ENCODE measurements at places on chromosomes 2 and 18.

DNA sequence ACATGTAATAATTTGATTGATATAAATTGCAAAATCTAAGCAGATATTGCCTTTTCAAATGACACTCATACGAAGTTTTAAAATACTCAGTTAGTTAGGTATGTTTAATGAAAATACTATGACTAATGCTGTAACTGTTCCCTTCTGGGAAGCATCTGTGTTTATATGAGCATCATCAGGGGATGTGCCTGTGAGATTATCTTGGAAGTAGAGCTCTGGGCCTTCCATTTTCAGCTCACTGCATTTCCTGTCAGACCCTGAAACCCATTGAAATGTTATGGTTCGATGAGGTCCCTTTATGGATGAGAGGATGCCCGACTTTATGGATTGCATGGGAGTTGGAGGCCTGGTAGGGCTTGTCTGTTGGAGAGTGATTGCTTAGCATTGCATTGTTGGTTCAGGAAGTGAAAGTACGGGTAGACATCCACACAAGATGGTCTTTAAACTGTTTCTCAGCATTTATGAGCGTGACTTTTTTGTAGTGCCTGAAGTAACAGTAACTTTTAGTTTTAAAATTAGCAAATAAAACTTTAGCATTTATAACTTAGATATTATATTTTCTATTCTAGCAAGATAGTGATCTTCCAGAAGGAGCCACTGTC lies 28.7 kb downstream of the ELP2 start:
- DNase-seq, result no peak

DNA sequence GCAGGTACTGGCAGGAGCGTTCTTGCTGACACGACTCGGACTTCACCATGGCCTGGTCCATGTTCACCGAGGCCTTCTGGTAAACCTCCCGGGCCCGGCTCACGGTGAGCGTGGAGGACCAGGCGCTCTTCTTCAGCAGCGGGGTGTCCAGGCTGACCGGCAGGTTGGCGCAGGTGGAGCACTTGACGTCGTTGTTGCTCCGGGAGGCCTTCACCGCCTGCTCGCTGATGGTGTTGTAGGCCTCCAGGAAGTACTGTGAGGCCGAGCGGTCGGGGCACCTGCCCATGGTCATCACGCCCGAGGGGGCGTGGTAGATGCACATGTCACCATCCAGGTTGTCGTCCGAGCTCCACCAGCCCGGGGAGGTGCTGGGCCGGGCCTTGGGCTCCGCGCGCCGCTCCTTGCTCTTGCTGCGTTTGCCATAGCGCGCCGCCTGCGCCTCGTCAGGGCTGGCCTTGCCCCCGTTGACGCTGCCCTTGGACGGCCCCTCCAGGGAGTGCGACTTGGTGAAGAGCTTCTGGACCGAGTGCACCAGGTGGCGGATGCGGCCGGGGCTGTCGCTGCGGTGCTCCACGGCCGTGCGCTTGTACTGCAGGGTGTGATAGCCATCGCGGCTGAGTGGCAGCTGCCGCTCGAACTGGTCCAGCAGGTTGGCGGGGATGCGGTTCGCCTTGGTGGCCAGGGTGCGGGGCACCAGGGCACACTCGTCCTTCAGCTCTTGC lies 429.3 kb downstream of the TGIF1 start:
- no peak for DNase-seq

GRCh38 chr2:95526360-95527341 lies 42.1 kb upstream of the TRIM43B start:
- DNase-seq, result no peak

DNA sequence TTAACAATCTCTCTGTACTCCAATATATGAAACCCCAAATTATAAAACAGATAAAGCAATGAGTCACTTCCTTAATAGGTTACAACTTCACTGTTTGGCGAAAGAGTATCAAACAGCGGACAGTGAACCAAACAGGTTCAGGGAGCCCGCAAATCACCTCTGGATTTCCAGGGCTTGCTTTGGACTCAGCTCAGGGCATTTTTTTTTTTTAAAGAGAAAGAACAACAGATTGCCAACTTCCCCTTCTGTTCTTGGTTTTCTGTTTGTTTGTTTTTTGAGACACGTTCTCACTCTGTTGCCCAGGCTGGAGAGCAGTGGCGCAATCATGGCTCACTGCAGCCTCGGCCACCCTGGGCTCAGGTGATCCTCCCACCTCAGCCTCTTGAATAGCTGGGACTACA lies 52.7 kb downstream of the ABCB11 start:
- DNase-seq, result no peak

DNA sequence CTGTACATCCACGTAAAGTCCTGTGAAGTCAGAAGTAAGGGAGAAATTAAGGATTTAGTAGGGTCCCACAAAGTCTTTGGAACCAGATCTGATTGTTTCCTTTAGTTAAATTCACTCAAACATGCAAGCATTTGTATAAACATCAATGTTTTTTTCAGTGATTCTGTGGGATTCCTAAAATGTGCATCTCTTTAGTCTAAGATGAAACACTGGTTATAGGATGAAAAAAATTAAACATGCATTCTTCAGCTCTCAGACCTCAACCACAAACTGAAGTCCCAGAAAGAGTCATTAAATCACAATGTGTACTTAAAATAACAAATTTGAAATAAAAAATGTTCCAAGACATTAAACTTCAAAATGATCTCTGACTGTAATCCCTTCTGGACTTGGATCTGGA lies 76.5 kb upstream of the APCDD1 start:
- no peak for DNase-seq

DNA sequence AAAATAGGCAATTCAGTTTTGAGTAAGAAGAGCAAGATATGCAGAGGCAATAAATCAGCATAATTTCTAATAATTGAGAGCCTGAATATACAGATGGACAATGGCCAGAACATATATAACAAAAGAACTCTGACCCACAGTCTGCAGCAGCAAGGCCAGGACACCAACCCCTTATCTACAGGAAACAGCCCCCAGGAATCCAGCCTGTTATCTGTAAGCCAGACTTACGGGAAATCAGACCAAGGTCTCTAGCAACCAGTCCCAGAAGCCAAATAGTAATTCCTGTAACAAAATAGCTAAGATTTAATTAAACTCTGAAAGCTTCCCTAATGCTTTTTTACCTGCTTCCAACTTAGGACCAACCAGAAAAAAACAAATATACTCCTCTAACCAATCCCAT lies 434.5 kb upstream of the GYPC start:
- no peak for DNase-seq

GRCh38 chr2:64975232-64975821 lies 13.9 kb upstream of the SLC1A4 start:
- DNase-seq, result no peak

DNA sequence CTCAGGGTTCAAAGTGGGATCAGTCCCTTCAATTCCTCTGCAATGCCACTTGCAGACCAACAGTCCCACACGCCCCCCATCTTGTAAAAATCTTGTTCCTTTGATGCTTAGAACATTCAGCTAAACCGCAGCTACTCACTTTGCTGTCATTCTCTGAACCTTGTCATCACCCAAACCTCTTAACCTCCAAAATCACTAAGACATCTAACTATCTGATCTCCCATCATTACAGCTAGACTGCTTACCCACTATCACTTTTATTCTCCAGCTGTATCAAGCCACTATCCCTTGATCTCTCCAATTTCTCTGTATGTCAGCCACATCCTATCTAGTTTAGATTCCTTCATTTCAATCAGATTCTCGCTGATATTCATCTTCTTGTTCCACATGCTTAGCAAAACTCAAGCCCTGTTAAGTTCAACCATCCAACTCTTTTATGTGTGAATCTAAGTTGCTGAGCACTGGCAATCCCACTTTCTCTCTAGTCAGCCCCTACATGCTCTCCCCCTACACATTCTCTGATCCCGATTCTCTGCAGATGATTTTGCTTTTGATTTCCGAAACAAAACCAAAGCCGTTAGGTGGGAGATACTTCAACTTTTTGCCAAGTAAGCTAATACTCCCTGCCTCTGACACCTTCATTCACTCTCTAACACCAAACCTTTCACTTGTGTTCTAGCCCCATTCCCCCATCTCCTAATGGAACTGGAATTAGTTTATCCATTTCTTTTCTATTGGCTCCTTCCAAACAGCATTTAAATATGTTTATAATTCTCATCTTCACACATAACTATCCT lies 4.6 kb downstream of the GTF3C2 start:
- no peak for DNase-seq

DNA sequence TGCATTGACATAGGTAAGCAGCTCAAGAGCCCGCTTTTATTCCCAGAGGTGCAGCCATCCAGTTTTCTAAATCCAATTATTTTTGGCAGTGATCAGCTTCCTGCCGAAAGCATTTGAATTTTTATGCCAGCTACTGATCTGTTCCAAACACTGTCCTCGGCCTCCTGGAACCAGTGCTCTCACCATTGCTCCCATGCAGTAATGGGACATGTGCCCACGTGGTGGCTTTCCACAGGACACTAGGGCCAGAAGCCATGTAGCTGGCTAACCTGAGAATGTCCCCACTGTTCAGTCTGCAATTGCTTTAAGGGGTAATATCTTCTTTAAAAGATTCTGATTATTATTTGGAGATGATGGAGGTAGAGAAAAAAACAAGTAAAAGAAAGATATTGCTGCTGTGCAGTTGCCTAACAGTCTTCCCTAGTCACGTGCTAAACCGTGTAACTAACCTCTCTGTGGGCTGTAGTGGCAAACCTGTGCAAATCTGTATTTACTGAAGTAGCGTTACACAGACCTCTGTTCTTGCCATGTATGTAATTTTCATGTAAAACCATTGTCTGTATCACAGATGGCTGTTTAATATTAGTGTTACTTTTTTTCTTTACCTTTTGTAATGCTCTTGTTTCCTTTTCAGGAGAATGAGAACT lies 13.0 kb downstream of the GRHL1 start:
- no peak for DNase-seq

DNA sequence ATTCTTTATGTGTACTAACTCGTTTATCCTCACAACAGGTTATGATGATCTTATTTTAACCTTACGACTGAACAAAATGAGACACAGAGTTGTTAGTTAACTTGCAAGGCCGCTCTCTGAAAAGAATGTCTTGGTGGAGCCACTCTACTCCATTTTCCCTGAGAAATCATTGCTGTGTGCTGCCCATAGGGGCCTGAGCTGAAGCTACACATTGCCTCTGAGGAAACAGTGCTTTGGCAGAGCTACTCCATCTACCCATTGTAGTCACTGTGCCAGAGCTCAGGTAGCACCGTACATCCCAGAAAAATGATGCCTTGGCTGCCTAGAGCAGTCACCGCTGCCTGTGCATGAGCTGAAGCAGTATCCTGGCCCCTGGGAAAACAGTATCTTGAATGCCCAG lies 61.6 kb downstream of the GULP1 start:
- no peak for DNase-seq

GRCh38 chr2:176496761-176497160 lies 227.5 kb downstream of the MTX2 start:
- no peak for DNase-seq

DNA sequence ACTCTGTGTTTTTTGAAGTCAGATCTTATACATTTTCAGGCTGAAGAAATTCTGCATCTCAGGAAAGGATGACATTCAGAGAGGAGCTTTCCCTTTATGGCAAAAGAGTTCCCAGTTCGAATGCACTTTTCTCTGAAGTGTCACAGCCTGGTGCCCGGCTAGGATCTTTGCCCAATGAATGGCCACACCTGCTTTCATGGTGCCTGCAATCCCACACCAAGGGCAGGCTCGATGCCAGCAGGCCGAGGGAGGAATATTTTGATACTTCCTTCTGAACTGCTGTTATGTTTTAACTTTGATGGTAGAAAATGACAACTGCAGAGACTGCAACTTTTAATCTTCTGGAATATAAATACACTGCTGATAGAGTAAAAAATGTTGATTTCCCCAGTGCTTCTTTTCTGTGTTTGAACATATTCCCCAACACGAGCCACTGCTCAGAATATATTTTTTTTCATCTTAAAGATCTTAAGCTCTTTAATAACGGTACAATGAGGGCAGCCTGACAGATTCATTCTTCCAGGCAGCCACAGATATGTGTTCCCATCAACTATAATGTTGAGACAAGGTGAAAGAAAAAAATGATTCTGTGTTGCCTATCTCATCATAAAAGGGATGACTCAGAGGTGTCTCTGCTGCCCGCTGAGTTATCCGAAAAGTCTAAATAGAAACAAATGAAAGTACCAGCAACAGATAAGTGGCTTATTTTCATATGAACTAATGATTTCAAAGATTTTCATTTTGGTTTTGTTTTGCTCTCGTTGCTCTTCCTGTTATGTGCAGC lies 848.5 kb downstream of the DCDC2C start:
- DNase-seq, result no peak

- no peak for DNase-seq
These were observed 124.6 kb downstream of the ZNF532 start for GRCh38 chr18:58989184-58989759.

GRCh38 chr2:238127165-238128060 lies 11.1 kb upstream of the KLHL30 start:
- no peak for DNase-seq

DNA sequence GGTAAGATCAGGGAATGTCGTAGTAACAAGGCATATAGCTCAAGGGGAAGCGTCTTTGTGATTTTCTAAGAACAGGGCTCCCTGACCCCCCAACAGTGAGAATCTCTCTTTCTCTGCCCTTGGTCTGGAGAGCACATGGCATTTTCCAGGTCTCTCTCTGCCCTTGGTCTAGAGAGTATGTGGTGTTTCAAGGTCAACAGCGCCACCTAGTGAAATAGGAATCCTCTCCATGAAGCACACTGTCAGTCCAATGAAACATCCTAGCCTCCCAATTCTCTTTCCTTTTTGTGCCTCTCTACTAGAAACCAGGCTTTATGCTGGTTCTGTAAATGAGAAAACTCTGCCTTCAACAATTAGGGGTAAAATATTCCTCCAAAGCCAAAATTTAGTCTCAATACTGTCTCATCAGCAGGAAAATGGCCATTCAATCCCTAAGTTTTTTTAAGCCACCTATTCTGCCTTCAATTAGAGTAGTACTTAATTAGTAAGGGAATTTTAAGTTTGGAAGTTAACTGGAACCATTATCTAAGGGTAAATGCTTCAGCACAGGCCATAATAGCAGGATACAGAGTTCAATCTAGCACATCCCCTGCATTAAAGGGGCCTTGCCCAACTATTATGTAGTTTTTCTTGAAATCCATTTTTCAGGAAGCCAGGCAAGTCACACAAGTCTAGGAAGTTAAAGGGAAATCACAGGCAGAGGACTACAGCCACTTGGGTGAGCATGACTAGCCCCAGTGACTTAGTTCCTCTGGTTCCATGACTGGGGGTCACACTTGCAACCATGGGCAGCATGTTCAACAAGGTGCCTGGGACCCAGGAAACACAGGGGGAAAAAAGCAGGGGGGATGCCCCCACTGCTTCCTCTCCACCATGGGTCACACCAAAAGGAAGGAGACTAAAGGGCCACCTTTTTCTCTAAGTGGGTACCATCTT lies 12.4 kb downstream of the DYM start:
- peak; percentile 36 for DNase-seq

DNA sequence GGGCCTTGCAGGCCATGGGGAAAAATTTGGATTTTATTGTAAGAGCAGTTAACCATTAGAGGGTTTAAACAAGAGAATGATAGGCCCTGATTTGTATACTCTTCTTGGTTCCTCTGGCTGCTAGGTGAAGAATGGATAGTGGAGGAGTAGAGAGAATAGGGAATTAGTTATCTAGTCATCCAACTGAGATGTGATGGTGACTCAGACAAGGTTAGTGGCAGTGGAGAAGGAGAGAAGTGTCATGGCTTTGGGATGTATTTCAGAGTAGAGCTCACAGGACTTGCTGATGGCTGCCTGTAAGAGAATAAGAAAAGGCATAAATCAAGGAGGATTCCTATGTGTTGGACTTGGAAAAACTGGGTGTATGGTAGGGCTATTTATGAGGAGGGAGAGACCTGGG lies 169.4 kb downstream of the PLCL1 start:
- DNase-seq, result no peak

Data from NCI-H1694 treated with DMSO at 0.1 percent for 48 hours (cell line).